Omental fat pad (tissue), 4 donors: ENCODE measurements at places on chromosomes 12 and 14. TPM values are rescaled to one million over a fixed set of nuclear protein-coding genes. Genes with fewer than 3 reads are reported as not detected.

- no peak for DNase-seq
Observed at GRCh38 chr12:14802247-14802646, 1.0 kb downstream of the WBP11 start.

- no peak for DNase-seq
Observed at GRCh38 chr12:9169979-9170634, 38.1 kb downstream of the PZP start.

- DNase-seq = no peak
Observed at GRCh38 chr12:64269161-64269560, 47.1 kb upstream of the KICS2 start.

DNA sequence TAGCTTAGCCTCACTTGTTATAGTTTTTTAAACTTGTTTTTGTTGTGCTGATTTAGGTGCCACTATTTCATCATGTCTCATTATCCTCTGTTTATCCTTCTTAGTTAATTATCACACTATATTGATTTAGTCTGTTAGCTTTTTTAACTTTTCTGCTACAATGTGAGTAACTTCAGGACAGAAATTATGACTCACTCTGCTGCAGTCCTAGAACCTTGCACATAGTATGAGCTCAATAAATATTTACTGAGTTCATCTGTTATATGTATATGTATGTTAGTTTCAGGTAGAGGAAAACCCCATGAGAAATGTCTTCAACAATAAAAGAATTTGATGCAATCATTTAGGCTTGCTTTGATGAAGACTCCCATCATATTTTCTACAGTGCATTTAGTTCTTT is 224.3 kb upstream of the NAV3 start:
- DNase-seq = no peak

DNA sequence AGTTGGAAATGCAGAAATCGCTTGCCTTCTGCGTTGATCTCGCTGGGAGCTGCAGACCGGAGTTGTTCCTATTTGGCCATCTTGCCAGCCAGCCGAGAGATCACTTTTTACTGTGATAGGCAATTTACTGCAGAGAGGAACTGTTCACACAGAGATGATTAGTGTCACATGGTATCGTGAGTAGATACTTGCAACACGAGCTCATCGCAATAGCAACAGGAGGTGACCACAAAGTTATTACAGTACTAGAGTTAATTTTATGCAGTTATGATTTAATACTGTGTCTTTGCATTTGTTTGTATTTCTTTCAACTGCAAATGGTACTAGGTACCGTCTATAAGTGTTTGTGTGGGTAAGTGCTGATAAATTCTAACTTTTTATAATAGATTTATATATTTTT is 27.8 kb downstream of the NOPCHAP1 start:
- no peak for DNase-seq

- DNase-seq = no peak
Observed at GRCh38 chr14:68506021-68506644, 286.7 kb downstream of the ZFP36L1 start.

DNA sequence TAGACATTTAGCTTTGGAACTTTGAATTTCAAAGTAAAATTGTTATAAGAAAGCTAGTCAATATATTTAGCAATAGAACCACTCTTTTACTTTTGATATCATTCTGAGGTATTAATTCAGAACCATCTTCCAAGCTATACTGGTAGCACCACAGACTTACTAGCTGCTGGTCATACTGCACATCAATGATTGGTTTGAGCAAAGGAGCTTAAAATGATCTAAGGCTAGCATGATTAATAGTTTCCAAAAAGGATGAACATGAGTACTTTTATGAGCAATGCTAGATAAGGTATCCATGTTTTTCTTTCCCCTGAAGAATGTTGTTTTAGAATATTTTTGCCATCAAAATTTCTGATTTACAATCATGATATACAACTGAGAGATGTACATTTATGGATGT is 17.2 kb downstream of the CNIH1 start:
- DNase-seq = no peak

GRCh38 chr12:614411-614970 is 48.8 kb downstream of the NINJ2 start:
- DNase-seq = no peak

HCAR2 gene
- total RNA-seq = 5.5 TPM

TULP3 gene
- 25.4 TPM for total RNA-seq
